Sciatic nerve (tissue), 2 donors: ENCODE measurements at places on chromosomes 7 and 10.

- DNase-seq: no peak
Observed at GRCh38 chr10:77989081-77989724, 40.1 kb downstream of the POLR3A start.

DNA sequence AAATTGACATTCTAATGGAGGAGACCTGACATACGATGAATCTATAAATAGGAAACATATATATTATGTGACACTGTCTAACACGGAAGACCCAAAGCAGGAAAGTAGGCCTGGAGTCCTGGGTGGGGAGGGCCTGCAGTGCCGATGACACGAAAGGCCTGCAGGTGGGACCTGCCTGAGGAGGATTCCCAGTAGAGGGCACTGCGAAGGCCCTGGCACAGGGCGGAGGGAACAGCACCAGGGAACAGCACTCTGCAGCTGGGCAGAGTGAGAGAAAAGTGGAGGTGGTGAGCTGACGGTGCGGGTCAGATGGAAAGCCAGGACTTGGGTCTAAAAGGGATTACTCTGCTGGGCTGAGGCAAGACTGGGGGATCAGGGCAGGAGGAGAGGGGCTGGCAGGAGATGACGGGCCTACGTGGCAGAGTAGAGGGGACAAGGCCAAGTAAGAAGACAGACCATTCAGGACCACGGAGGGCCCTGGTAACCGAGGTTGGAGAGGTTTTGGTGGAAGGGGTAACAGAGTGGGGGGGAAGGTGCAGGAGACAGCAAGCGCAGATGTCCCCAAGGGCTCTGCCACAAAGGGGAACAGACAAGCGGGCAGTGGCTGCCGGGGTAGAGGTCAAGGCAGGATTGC is 8.1 kb downstream of the ZNF746 start:
- DNase-seq: no peak

DNA sequence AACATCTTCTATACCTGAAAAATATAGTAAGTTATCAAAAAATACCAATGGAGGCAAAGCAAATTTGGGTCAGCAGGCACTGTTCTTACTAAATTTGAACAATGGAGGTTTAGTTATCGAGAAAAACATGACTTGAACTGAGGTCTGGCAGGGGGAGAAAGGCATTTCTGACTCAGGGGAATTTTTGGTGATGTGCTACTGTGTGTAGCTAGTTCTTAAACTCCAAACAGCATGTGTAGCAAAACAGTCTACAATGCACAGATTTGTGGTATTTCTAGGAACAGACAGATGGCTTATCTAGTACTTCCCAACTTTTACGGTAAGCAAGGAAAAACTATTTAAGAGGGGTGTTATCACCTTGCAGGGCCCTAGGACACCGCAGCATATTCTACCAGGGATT is 311.6 kb upstream of the LRRN3 start:
- no peak for DNase-seq

- no peak for DNase-seq
Observed at GRCh38 chr10:112687647-112688046, 240.6 kb downstream of the VTI1A start.
